ENCODE measurements at places on chromosomes 5 and 9.
A peak's percentile ranks its signal among the peaks of the same experiment; 100 is the strongest.

GRCh38 chr5:176810081-176810597 lies at the start of gene UNC5A:
Gene UNC5A, plus strand, starts transcription at chr5:176810559. Its CDS starts 192 bp downstream, at chr5:176810751.
- peak; percentile 52 for DNase-seq

DNA sequence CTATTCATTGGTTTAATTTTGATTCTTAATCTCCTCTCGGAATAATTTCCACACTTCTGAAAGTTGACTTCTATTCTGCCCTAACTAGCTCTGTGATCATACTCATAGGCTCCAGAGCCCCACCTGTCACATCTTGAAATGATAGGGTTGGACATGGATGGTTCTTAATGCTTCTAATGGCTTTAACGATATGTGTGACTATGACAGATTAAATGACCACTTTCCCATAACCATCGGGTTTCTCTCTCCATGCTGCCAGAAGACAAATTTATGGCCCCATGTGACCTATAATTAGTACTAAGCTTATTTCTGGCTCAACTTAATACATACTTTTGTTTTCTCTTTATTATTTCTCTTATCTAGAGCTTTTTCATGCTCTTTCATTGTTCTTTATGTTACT lies 251.1 kb upstream of the TUT7 start:
- DNase-seq = no peak

DNA sequence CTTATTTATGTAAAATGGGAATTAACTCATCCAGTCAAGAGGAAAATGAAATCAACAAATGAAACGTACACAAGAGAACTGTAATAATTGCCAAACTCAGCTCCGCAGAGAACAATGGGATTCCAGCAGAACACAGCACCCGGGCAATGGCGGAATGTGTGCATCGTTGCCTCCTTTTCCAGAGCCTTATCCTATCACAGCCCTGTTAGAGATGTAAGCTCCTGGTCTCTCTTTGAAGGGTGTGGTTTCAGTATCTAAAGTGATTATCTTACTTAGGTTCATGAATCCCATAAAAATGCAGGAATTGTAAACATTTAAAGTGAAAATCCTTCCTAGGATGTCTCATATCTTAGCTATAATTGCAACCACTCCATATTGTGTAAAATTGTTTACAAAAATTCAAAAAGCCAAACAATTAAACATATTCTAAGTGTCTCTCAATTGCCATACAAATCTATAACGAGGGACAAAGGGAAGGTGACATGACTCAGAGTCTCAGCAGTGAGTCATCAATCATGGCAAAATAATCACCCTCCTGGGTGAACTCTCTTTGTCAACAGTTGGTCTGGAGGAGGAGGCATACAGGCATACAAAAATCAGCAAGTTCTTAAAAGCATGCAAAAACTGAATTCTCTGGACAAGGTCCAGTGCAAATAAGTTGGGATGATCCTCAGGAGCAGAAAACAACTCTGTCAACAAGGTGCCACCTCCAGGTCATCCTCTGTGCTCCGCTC lies 22.6 kb downstream of the SEMA5A start:
- no peak for DNase-seq

DNA sequence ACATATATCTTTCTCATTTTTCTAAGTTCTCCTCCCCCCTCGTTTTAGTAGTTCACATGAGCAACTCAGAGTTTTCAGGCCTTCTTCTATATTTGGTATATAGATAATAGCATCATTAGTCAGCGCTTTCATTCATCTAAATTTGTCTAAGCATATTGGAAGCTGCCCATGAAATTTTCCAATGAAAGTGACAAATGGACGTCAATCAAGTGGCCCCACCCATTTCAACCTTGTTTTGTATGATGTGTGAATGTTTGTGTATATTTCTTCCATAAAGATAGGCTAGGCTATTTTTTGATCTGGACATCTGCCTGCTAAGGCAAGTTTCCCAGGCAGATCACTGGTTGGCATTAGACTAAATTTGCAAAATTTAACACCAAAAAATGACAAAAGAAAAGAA lies 104.0 kb upstream of the SSBP2 start:
- peak; percentile 61 for DNase-seq

DNA sequence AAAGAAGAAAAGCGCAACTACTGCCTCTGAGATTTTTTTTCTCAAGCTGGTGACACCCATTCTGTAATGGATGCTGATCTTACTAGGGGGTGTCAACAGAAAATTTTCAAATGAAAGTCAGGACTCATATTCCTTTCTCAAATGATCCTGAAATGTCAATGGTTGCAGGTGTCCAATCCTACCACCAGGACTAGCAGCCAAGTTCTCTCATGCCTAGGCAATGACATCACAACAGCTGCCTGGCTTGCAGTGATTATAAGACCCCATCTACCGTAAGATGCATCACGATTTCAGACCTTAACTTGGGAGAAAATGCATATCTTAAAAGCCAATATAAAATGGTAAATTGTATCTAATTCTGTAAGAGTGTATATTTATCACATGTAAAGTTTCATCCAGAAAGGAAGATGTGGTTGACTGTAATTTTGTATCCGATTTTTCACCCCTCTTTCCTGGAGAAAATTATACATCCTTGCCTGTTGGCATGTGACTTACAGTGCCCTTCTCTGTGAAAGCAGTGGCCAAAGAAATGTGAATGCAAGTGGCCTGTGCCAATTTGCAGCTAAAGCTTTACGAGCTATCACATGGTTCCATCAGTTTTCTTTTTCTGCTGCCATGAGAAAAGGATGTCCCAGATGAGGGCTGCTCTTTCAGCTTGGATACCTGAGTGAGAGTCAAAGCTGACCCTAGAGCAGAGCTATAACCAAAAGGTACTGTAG lies 104.4 kb downstream of the DENND1A start:
- DNase-seq = no peak

- no peak for DNase-seq
Observed at GRCh38 chr5:148209151-148209770, 6.4 kb downstream of the SPINK6 start.

DNA sequence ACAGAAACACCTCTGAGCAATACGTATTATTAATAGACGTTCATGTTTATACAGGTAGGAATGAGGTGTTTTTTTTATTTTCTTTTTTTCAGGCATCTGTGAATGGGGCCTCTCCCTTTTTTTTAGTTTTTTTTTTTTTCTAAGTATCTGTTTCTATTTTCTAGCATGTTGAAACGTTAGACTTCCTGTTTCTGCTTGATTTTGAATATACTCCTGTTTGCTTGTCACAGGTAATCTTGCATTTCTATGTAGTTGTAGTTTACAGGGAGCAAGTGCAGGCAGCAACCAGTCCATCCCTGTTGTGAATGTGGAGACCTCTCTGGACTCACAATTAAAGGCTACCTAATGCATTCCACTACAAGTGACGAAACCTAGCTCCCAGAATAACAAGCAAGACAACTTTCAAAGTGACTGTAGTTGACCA lies 22.8 kb upstream of the TNFAIP8 start:
- no peak for DNase-seq

DNA sequence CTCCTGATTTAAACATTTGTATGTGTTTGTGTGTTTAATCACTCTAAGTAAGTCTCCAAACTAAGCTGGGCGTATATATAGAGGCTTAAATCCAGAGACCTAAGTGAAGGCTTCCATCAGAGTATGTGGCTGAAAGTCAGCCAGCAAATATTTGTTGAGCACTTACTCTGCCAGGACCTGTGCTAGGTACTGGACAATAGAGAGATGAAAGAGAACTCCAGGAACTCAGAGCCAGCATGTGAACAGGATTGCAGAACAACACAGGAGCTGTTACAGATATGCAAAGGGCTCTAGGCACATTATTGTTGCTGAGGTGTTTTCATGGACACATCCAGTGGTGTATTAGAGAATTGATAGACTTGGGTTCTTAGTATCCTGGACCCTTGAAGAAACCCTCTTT lies 4.7 kb upstream of the BNIP1 start:
- no peak for DNase-seq

GRCh38 chr9:73845539-73845938 lies 651.6 kb upstream of the RORB start:
- no peak for DNase-seq

GRCh38 chr5:93593476-93594131 lies 10.6 kb downstream of the NR2F1 start:
- DNase-seq = no peak

DNA sequence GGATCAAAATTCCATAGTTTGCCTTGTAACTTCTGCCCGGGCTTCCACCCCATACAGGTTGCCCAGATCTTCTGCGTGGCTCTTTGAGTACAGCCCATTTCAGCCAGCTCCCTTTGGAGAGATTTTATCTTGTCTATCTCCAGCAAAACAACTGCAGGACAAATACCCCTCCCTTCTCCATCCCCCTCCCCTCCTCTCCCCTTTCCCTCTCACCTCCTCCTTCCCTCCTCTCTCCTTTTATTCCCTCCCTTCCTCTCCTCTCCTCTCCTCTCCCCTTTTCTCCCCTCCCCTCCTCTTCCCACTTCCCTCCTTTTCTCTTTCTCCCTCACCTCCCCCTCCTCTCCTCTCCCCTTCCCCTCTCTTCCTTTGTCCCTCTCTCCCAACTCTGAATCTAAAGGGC lies 58.2 kb downstream of the COL15A1 start:
- no peak for DNase-seq

DNA sequence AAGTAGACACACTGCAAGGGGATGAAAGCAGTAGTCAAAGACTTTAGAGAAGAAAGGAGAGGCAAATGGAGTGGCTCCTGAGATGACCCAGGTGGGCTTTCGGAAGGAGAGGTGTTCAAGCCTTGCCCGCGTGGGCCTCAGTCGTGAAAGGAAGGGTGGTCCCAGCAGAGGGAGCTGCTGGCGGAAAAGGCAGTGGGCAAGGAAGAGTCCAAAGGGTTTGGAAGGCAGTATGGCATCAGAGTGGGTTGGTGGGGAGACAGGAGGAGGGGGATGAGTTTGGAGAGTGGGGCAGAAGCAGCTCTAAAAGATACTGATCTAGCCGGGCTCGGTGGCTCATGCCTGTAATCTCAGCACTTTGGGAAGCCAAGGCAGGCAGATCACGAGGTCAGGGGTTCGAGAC lies 165.4 kb downstream of the GOLPH3 start:
- no peak for DNase-seq

DNA sequence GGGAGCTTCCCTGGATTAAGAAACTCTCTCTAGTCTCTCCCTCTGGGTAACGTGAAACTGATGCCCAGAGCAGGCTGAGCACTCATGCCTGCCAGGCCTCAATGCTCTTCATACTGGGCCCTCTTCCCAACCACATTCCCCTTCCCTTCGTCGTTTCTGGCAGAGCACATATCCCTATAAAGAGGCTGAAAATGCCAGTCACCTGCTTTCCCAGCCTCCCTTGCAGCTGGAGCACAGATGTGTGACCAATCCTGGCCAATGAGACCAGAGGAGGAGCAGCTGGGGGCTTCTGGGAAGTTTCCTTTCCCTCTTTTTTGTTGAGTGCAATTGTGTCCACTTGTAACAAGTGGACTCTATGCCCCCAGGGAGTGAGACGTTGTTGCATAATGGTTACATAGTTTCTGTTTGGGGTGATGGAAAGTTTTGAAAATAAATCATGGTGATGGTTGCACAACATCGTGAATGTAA lies 30.2 kb upstream of the SMIM23 start:
- DNase-seq = no peak

DNA sequence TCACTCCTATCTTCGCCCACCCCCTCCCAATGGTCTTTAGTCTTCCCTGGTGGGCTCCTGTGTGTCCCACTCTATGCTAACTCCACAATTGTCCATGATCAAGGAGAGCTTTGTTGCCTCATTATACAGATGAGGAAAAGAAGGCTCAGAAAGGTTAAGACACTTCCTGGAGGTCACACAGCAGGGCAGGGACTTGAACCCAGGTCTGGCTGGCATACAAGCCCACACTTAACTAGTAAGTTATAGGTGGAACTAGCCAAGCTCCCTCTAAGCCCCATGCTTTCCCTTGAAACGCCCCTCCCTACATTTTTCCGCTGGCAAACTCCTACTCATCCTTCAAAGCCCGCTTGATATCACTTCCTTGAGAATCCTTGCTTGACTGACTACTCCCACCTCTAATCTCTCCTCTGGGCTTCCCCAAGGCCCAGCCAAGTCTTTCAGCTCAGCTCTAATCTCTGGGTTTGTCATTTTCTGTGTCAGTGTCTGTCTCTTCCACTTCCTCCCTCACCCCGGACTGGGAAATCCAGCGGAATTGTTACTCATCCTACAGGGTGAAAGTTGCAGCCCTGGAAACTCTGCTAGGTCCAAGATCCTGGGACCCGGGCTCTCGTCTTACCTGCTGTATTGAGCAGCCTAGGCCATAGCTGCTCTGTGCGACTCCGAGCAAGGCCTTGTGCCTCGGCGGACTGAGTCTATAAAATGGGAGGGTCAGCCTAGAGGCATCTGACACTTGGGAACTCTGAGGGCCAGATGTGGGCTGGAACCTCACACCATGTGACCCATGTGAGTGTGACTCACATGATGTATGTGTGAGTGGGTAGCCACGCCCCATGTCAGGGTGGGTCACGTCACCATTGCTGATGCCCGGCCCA lies 144.5 kb downstream of the GAPVD1 start:
- no peak for DNase-seq

DNA sequence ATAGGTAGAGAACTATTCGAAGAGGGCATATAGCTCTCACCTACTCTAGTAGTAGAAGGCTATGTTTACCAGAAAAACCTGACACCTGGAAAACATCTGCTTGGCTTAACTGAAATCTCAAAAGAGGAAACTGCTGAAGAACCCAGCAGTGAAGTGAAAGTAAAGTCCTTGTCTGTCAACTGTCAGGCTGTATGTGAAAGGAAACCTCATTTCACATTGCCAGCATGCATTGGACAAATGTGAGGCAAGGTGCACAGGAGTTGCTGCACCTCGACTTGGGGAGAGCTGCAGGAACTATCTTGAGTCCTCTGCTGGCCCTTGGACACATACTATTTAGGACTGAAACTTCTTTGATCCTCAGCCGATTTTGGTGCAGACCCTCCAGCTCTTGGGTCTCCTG lies 53.3 kb downstream of the NREP start:
- peak; percentile 49 for DNase-seq

DNA sequence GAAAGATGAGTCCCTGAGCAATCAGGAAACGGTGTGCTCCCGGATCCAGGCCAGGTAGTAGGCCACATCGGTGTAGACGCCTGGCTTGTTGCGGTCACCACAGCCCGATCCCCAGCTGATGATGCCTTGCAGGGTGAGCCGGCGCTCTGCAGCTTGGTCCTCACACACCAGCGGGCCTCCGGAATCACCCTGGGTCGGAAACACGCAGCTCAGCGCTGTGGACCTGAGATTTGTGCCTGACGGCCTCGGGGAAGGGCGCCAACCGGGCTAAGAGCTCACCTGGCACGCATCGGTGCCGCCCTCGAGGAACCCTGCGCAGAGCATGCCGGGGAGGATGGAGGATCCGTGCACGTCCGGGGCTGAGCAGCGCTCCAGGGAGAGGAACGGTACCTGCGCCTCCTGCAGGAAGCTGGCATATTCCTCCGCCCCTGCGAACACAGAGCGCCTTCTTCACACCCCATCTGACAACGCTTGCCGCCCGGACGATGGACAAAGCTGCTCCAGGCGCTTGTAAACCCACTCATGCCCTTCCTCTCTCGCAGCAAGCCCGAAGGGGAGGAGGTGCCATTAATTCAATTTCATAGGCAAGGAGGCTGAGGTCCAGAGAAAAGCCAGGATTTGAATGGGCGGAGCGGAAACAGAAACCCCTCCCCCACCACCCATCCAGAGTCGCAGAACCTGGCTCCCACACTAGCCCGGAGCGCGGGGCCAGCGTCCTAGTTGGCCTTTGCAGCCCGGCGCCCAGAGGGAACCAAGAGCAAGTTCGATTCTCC lies 2.0 kb upstream of the PFN3 start:
- peak; percentile 73 for DNase-seq
